NCI-H1048 (cell line): ENCODE measurements at places on chromosomes 1 and 21.

DNA sequence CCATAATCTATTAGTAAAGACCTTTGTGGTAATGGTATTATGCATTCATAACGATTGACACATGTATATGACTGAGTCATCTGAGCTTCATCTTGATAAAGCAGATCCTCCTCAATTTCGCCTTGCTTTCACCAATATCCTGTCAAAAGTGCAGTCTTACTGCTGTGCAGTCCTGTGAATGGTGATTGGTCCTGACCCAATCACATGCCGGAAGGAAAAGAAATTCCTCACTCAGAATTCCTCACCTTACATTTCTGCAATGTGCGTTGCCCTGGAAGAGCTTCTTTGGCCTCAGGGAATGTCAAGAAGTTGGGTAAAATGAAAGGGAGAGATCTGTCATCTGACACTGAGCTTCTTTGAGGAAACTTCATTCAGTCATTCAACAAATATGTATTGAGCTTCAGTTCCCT lies 121.0 kb upstream of the TSPAN2 start:
- no peak for DNase-seq

GRCh38 chr1:2381741-2382620 lies 9.4 kb downstream of the MORN1 start:
- no peak for DNase-seq

DNA sequence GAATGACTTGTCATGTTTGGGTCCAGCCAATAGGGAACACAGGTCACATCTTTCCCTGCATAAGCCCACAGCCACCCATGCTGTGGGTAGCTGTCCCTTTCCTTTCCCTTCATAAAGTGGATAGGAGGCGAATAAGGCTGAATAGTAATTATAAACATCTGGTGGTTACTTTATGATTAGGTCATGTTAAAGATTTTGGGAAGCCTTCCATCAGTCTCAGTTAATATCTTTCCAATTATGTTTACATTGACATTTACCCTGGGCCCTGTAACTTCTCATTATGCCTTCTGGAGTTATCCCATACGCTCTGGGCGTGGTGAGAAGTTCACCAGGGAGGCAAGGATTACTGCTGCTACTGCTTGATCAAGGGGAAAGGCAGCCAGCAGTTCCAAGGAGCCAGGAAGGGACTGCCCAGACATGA lies 197.2 kb downstream of the HLX start:
- no peak for DNase-seq

GRCh38 chr1:68811806-68812205 lies 314.9 kb upstream of the DEPDC1 start:
- no peak for DNase-seq

DNA sequence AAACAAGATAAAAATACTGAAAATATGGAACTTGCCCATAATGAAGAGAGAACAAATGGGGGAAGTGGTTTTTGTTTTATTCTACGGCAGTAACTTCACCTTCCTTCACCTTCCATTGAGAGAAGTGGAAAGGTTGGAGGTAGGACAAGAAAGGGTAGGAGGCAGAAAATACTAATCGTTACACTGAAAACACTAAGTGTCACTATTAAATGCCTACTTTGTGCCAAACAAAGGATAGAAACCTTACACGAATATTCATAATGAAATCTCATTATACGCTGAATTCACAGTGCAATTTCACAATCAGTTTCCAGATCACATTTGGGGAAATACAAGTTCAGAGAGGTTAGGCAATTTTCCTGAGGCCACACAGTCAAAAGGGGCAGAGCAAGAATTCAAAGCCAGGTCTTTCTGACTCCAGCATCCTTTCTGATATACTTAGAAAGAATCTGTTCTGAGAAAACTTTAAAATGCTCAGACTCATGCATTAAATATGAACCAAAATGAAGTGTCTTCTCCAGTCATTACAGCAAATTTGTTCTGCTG lies 3.0 kb downstream of the TIAM1 start:
- no peak for DNase-seq

GRCh38 chr1:107524301-107524700 lies 383.5 kb downstream of the NTNG1 start:
- no peak for DNase-seq

- no peak for DNase-seq
These were observed 21.6 kb upstream of the CLDN14 start for GRCh38 chr21:36501589-36501892.

- DNase-seq, result no peak
These were observed 246.0 kb downstream of the RYR2 start for GRCh38 chr1:237287876-237288521.

DNA sequence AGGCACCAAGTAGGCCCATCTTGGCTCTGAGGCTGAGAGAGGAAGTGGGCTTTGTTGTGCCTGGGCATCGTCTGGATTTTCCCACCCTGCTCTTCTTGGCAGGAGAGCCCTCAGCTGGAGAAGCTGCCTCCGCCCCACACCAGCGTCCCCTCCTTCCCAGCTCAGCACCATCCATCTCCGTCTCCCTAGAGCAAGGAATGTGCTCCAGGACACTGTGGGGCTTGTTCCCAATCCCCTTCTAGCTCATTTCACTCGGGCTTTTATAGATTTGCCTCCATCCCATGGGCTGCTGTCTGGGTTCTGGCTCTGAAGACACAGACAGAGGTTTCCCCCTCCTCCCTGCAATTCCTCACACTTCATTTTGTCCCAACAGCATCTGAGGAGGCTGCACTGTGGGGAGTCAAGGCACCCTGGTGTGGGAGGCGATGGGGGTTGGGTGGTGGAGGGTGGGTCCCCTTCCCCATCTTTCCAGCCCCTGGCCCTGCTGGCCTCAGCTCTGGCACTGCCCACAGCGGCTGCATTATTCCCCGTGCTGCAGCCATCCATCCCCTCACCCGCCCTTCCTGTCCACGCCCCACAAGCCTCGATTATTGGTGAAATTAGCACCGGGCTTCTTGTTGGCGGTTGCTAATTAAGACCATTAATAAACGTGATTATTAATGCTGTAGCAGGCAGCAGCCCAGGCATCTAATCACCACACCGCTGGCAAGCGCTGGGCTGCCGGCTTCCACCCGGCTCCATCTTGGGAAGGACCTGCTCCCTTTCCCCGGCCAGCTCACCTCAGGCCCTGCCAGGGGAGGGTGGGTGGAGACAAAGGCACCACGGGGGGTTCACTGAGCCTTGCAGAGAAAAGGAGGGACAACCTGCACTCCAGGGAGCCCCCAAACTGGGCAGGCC lies 21.7 kb downstream of the RHBG start:
- no peak for DNase-seq

DNA sequence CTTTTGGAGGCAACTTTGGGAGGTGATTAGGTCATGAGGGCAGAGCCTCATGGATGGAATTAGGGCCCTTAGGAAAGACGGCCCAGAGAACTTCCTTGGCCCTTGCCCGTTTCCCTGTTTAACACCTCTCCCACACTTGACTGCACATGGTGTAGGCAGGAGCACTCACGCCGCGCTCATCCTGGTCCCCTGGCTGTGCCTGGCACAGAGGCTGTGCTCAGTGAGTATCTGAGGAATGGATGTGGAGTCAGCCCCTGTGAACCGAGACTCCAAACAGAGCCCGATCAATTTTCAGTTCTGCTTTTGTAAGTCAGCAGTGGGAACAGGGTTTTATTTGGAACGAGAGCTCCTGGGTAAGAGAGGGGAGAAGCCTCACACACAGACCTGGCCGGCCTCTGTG lies 29.8 kb upstream of the ETV3 start:
- DNase-seq, result no peak

- no peak for DNase-seq
These were observed 12.9 kb downstream of the CAMK2N1 start for GRCh38 chr1:20472860-20473711.

DNA sequence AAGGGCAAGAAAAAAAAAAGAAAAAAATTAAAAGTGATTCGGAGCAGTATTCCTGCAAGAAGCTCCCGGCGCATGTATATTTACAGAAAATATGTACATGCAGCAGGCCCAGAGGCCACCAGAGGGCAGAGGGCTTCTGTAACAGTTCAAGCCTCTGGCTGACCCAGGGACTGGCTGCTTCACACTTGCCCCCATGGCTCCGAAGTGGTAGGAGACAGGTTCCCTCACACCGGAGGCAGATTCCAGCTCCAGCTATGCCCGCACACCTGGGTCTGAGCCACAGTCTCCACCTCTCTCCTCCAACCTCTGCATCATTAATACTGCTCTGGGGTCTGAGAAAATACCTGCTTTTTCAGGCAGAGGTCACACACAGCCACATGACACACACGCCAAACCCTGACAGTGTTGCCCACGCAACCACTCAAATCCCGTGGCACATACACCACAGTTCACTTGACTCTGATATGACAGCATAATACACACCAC lies 2.2 kb upstream of the ARHGAP30 start:
- DNase-seq, result no peak

DNA sequence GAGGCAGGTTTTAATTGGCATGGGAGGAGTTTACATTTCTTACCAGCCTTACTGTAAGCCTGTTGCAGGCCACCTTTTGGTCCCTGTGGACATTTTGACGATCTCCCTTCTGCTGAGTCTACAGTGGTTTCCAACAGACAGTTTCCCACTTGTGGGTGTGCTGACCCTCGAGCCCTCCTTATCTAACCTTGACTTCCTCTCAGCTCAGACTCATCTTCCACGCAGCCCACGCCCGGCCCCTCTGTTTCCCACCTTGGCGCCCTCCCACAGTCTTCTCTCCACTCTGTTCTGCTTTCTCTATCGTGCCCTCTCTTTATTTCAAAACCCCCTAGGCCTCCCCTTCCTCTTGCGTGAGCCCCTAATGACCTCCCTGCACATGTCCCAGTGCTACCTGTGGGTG lies 6.1 kb upstream of the ARL8A start:
- no peak for DNase-seq

- no peak for DNase-seq
These were observed 132.7 kb upstream of the SGIP1 start for GRCh38 chr1:66401244-66401643.

- DNase-seq, result no peak
These were observed 549.2 kb upstream of the BRINP3 start for GRCh38 chr1:191026828-191027227.

- DNase-seq, result no peak
These were observed 51.6 kb upstream of the MACF1 start for GRCh38 chr1:39152923-39153322.

DNA sequence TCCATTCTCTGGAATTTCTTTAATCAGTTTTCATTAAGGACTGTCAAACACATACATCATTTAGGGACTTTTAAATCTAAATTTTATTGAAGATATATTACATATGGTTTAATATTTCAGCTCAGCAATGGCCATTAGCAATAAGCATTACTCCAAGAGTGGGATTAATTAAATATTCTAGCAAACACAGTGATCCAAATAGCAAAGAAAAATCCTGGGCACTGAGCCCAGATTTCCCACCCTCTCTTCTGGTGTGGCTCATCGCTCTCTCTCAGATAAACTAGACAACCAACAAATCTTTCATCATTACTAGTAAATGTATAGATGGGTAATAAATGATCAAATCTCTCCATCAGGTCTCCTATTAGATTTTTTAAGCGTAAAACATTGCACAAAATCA lies 53.5 kb upstream of the FOXD3 start:
- no peak for DNase-seq

- DNase-seq, result no peak
These were observed 1.3 kb downstream of the DLGAP3 start for GRCh38 chr1:34928066-34928696.

DNA sequence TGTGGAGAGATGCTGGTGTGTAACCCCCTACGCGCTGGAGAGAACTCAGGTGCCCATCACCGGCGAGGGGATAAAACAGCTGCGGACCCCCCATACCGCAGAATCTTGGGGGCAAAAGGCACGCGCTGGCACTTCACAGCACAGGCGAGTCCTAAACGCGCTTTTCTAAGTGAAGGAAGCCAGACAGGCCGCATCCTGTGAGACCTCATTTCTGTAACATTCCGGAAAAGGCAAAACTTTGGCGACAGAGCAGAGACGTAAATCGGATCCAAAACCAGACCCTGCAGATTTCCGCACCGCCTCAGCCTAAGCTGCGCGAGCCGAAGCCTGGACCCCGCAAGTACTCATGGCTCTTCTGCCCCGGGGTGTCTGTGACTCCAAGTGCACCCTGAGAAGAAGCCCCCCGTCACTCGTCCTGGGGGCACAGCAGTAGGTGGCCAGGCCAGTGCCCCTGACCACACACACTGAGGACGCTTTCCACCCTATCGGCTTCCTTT lies 60.9 kb downstream of the SLX9 start:
- DNase-seq, result no peak

DNA sequence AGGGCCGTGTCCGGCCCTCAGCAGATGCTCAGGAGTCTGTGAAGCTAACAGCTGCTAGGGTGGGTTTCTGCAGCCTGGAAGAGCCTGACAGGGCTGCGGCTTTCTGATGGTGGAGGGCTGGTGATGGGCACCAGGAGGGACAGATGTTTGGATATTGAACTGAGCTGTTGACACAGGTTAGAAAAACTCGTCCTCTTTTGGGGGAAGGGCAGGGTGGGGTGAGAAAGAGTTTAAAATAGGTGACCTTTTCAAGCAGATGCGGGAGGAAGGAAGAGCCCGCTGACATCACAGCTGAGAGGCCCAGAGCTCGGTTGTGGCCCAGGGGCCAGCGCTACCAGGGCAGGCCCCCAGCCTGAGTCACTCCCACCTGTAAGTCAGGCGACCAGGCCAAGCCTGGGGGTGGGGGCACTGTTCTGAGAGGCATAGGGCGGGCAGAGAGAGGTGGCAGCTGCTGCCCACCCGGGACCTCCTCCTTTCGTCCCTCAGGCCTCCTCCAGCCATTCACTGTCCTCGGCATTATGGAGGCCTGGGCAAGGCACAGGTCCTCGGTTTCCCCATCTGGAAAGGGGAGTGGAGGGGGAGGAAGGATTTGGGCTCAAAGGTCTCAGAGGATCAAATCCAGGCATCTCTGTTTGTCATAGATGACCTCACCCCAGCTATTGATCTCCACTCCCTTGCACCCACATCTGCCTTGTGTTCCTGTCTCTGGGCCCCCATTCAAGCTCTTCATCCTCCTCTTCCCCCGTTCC lies 32.3 kb upstream of the ID3 start:
- DNase-seq, result no peak

GRCh38 chr1:228316589-228317387 lies 89.8 kb downstream of the TRIM11 start:
- no peak for DNase-seq

GRCh38 chr1:92958203-92958970 lies 2.9 kb downstream of the DIPK1A start:
- DNase-seq, result no peak

DNA sequence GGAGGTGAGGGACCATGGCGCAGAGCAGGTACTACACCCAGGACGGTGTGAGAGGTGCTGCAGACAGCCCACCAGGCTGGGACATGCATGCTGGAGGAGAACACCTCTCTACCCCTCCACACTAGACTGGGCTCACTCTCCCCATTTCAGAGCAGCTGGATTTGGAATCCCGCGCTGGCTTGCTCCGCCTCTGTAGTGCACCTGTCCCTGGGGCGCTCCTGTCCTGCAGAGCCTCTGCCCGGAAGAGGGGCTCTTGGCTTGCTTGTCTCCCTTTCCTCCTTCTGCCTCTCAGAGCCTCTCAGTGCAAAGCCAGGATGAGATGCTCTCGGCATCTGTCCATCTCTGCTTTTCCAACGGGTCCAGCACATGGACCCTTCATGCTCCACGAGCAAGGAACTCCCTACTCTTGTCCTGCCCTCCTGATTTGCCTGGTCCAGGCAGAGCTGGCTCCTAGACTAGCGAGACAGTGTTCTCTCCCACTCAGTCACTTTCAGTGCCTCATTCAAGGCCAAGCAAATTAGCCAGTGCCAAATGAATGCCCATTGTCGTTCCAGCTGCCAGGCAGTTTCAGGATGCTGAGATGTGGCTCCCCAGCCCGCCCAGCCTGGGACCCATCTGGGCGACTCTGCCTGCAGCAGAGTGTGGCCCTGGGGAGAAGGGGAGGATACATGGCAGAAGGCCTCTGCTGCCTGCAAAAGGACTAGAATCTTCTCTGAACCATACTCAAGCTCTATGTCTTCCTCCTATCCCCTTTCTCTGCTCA lies 33.7 kb downstream of the CDCA8 start:
- no peak for DNase-seq
